NCI-H1694 (cell line): ENCODE measurements at places on chromosomes 2 and 18.

DNA sequence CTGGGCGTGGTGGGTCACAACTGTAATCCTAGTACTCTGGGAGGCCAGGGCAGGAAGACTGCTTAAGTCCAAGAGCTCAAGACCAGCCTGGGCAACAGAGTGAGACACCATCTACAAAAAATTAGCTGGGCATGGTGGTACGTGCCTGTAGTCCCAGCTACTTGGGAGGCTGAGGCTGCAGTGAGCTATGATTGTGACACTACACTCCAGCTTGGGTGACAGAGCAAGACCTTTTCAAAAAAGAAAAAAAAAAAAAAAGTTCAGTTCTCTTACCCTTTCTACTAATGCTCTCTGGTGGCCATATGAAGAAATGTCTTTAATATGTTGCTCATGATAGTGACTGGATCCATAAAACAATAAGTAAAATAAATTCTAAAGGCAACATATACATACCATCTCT, 14.9 kb downstream of the TYW5 start:
- DNase-seq = peak; percentile 36

DNA sequence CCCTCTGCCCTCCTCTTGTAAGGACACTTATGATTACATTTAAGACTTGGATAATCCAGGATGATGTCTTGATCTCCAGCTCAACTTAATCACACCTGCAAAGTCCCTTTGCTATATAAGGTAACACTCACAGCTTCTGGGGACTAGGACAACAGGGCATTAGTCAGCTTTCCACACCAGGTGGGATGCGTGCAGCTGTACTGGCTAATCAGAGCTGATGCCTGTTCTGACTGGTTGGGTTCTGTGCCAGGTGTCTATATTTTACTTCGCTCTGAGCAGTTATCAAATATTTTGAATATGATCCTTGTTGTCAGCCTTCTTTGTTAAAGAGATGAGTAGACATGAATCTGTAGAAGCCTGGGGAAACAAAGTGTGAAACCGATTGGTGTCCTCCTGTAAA, 115.5 kb upstream of the ATP8B1 start:
- DNase-seq = no peak

GRCh38 chr18:10669441-10670100, 143.7 kb downstream of the NAPG start:
- no peak for DNase-seq

GRCh38 chr2:184597571-184597991, 748 bp upstream of the ZNF804A start:
- no peak for DNase-seq

GRCh38 chr2:165044505-165045303, 89.4 kb upstream of the SLC38A11 start:
- DNase-seq = no peak
